Left colon (tissue), 2 donors: ENCODE measurements at places on chromosomes 3 and 15.

DNA sequence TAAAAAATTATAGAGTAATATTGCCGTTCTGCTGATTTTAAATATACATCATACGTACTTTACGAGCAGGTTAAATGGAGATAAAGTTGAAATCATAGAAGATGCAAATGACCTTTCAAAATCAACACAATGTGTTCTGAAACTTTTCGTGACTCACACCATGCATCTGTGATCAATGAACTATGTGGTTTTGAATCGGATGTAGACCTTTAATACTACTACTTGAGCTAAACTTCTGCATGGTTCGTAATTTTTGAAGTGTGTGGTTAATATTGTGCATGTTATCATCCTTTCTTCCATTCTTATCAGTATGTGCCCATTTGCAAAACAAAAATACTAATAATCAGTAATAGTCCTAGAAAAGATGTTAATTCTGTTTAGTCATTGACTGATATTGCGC, 58.9 kb downstream of the GASK1A start:
- DNase-seq: no peak

DNA sequence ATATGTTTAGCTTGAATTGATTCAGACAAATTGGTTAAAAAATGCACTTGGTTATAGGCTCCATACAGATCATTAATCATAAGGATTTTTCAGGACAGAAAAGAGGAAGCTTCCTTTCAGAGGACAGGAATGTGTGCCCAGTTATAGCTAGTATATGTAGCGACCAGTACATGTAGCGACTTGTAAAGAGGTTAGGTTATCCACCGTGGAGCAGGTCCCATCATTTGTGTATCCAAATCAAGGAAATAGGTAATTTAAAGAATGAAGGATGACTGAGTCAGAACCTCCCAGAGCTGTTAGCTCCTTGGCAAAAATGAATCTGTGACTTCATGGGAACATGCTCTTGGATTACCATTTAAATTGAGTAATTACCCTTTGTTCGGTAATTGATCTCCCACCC, 15.8 kb upstream of the P2RY12 start:
- no peak for DNase-seq

GRCh38 chr3:130640027-130640426, 106.6 kb downstream of the PIK3R4 start:
- DNase-seq: no peak

DNA sequence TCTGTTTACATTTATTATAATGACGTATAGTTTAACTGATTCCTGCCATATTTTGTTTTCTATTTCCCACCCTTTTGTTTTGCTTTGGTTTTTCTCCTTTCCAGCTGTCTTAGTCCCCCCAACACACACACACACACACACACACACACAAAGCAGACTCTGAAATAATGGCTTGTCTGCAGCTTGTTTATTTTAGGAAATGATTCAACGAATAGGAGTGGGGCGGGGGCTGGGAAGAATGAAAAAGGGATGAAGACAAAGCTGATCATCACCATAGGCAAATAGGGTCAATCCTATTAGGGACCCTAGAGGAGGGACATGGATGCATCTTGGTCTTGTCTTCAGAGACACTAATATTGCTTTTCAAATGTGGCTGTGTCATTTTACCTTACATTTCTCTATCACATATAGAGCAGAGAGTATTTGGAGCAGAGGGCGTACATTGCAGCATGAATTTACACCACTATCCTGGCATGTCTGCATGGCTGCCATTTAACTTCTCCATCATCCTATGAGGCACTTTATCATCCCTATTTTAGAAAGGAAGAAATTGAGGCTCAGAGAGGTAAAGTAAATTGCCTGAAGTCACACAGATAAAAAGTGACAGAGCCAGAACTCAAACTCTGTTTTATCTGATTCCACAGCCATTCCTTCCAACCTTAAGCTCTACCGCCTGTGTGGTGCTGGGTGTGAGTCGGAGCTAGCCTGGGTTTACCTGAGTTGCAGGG, 147.2 kb upstream of the TPM1 start:
- DNase-seq: no peak

DNA sequence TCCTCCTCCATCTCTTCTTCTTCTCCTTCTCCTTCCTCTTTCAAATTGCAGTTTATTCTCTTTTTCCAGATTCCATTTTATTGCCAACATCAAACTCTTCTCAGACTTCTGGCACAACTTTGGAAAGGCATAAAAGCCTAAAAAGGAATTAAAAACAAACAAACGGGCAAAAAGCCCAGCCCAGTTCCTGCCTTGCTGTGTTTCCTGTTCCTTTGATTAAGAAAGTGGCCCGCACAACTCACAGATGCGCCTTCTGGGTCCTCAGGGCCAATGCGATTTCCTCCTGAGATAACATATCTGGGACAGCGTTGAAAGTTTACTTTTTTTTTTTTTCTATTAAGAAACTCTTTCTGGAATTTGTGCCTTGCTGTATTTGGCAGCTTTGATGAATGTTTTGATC, 158.7 kb upstream of the UBE3A start:
- DNase-seq: no peak

GRCh38 chr15:100703671-100704070, 101.3 kb downstream of the ASB7 start:
- no peak for DNase-seq

DNA sequence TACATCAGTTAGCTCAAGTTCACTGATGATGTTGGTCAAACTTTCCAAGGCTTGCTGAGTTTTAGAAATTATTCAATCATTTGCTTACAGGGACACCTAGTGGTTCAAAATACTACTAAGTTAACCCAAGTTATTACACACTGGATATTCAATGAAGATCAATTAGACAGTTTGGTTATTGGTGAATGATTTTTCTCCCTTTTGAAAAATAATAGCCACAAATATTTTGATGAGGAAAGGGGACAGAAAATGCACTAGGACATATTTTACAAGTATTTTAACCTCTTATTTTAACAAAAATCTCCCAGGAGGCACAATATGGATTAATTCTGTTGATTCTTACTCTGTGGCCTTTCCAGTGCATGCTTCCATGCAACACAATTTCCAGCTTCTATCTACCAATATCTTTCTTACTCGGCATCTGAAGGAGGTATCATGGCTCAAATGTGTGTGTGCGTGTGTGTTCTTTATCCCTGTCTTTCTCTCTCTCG, 20.1 kb upstream of the GOLGA6L2 start:
- DNase-seq: no peak

- DNase-seq: no peak
These were observed 25.4 kb downstream of the IFT80 start for GRCh38 chr3:160373655-160374054.

GRCh38 chr15:51205050-51205975, 110.6 kb upstream of the TNFAIP8L3 start:
- DNase-seq: no peak

DNA sequence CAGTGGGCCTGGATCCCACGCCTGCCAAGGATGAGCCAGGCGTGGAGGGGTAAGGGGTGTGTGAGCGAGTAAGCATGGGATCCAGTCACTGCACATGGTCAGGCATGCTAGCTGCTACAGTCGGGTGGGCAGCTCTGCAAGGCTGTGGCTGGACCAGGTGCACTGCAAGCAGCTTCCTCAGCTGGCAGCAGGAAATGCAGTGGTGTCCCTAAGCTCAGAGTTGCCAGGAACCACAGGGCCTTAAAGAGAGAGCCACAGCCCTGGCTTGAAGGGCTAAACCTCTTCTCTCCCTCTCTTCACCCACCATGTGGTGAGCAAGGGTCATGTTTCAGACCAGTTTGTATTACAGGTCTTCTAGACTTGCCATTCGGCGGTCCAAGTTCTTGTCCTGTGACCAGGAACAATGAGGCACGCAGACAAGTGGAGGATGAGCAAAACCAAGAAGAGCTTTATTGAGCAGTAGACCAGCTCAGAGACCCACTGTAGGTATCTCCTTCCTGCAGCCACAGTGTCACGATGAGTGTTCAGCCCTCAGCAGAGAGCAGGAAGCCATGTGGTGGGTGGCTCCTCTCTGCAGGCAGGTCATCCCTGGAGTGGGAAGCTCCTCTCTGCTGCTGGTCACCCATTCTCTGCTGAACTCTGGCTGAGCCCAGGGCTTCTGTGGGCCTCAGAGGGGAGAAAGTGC, 511.9 kb downstream of the PYDC2 start:
- DNase-seq: no peak

DNA sequence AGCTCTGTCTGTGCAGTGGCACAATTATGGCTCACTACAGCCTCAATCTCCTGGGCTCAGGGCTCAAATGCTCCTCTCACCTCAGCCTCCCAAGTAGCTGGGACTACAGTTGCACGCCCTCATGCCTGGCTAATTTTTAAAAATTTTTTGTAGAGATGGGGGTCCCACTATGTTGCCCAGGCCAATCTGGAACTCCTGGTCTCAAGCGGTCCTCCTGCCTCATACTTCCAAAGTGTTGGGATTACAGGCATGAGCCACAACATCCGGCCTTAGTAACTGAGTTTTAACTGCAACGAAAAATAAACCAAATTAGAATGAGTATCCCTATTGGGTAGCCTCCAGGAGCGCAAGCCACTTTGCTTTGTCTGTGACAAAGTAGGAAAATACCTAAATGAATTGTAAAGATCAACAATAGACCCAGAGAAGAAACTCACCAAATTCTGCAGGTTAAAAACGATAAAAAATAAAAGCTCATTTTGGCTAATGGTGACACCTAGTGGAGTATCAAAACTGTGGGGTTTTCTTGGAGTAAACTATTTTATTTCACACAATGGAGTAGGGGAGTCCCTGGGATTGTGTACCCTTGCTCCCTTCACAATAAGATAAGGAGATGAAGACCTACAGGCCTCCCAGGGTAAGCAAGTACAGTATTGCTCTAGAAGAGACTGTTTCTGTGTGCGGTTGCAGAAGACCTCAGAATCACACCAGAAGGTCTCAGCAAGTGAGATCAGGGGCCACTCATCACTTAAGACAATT, 21.0 kb upstream of the CA12 start:
- no peak for DNase-seq

DNA sequence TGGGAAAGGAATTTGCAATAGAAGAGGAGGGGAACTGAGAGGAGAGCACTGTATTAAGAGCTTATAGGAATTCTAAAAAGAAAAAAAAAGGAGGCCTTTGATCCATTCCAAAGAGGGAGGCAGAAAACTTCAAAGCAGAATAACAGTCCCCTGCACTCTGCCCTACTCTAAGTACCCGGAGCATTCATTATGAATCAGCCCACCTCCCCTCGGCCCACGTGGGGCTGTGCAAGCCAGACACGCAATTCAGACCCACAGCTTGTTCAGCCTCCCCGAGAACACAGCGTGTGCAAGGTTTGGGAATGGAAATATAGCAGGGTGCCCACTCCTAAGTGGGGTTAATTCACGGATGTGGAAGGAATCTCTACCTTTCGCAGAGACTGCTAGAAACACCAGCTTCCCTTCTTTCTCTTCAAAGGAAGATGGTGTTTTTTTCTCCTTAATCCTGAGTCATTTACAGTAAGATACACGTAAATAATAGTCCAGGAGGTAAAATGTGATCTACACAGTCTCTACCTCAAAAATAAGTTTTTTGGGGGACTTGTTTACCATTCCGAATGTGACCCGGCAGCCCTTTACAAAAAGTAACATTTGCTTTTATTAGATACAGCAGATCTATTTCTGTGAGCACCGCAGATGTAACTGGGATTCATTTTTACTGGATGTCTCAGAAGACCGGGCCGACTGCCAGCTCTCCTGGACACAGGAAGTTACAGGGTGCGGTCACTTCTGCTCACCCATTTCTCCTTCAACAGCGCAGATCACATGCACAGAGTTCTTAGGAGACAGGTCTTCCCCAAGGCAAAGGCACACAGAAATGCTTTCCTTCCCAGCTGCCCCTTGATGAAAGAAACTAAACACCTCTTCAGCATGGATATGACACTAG, 768.5 kb upstream of the CFAP20DC start:
- DNase-seq: peak; percentile 71

DNA sequence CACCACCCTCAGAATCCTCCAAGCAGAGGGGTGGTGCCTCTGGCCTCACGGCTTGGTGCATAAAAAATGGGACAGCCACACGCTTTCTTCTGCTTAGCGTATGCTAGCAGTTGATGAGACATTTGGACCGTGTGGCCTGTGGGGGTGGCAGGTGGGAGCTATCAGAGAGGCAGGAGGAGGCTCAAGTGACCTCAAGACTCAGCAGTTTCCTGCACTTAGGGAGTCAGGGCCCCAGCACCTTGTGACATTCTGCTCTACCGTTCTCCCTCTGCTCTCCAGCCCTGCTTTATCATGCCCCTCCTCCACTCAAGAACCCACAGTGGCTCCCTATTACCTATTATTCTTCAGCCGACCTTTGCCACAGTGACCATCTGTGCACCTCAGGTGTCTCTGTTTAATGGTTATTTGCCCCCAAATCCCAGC, 41.0 kb upstream of the CGNL1 start:
- no peak for DNase-seq

- no peak for DNase-seq
These were observed 807.2 kb upstream of the CFAP20DC start for GRCh38 chr3:59856934-59857460.

- no peak for DNase-seq
These were observed 68.2 kb downstream of the POLQ start for GRCh38 chr3:121477589-121477988.

DNA sequence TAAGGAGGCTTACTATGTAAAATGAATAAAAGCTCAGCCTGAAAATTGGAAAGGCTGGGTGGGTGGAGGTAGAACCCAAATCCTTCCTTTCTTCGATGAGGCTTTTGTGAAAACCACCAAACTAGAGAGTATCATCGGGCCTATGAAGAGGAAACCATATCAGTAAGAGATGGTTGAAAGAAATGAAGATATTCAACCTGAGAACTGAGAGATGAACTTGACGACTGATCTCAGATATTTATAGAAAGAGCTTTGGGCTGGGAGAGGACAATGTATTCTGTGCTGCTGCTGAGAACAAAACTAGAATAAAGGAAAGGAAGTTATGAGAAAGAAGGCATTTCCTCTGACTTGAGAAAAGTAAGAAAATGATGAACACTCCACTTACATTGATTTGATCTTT, 236.6 kb downstream of the KCNH8 start:
- no peak for DNase-seq

DNA sequence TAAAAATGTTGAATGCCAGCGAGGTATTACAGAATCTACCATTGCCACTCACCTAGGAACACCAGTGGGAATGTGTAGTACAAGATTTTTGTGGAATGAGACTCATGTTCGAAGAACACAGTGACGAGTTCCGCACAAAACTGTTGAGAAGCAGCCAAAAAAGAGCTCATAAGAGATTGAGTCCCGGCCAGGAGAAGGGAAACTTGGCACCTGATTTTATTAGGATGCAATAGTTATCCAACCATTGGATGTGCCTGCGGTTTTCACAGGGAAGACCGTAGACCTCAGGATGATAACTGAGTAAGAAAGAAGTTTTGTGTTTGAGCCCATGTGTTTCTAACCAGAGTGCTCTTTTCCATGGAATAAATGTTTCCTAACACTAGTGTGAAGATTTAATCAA, 88.9 kb downstream of the PTPRG start:
- peak; percentile 25 for DNase-seq

GRCh38 chr3:193896419-193896818, 239.5 kb upstream of the HES1 start:
- no peak for DNase-seq

GRCh38 chr3:152287898-152288576, 19.3 kb downstream of the MBNL1 start:
- DNase-seq: no peak

- no peak for DNase-seq
These were observed 271.4 kb downstream of the POLQ start for GRCh38 chr3:121274411-121274810.
